ENCODE measurements at places on chromosomes 2 and 18. TPM values are rescaled to one million over a fixed set of nuclear protein-coding genes. Genes with fewer than 3 reads are reported as not detected.

LONRF2 gene
- not detected for total RNA-seq

ANTXR1 gene
- 2.6 TPM for total RNA-seq

ASXL3 gene
- total RNA-seq: 0.57 TPM

ERFE gene
- 0.48 TPM for total RNA-seq

GAD1 gene
- not detected for total RNA-seq

Data from vein endothelial cell (primary cell).